ENCODE measurements at places on chromosomes 2 and 18. TPM values are rescaled to one million over a fixed set of nuclear protein-coding genes. Genes with fewer than 3 reads are reported as not detected.

- H3K4me3 ChIP-seq, result no peak overlapping the region
- no peak overlapping the region for H3K27ac ChIP-seq
- H3K36me3 ChIP-seq, result no peaks in the 10 kb centered on the region
- H3K4me1 ChIP-seq, result no peaks in the 10 kb centered on the region
- H3K27me3 ChIP-seq, result no peaks in the 10 kb centered on the region
These were observed 119.8 kb downstream of the PLB1 start for GRCh38 chr2:28615706-28616105.

- H3K27ac ChIP-seq, result peak overlapping the region; percentile 83
- peaks cover 57% of the 10 kb centered on the region for H3K4me1 ChIP-seq
- no peaks in the 10 kb centered on the region for H3K27me3 ChIP-seq
These were observed 7.3 kb downstream of the TGIF1 start for GRCh38 chr18:3457261-3457724.

DNA sequence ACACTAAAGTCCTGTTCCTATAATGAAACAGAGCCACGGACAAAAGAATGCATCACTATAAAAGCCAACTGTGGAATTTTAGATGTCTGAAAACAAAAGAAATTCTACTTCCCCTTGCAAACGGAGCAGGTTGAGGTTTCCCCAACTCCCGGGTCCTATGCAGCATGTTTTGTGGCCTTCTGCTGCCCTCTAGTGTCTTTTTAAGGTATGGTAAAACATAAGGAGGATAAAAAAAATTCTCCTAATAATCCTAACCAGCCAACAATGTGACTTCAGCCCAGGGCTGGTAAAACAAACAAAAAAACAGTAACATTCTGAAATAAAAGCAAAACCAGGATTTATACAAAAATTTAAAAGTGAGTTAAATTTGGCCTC, 539.5 kb downstream of the NRXN1 start:
- H3K27ac ChIP-seq, result no peak overlapping the region
- H3K27me3 ChIP-seq, result no peaks in the 10 kb centered on the region
- peaks cover 6% of the 10 kb centered on the region for H3K4me1 ChIP-seq

- H3K4me1 ChIP-seq, result no peaks in the 10 kb centered on the region
- H3K4me3 ChIP-seq, result no peak overlapping the region
- H3K36me3 ChIP-seq, result no peaks in the 10 kb centered on the region
- H3K27me3 ChIP-seq, result no peaks in the 10 kb centered on the region
- DNase-seq, result no peak
- no peak overlapping the region for H3K27ac ChIP-seq
These were observed 148.4 kb downstream of the FAM124B start for GRCh38 chr2:224253464-224253863.

DNA sequence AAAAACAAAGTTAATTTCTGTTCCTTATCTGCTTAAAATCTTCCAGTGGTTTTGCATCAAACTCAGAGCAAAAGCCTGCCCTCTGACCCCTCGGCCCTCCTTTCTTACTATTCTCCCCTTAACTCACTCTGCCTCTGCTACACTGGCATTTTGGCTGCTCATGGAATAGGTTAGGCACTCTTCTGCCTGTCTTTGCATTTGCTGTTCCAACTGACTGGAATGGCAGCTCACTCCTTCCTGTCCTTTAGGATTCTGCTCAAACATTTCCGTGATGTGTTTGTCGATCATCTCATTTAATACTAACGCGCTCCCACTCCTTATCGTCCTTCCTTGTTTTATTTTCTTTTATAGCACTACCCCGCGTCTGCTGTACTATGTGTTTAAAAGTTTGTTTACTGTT, 815 bp downstream of the CEBPZ start:
- H3K4me1 ChIP-seq, result peaks cover 59% of the 10 kb centered on the region
- H3K4me3 ChIP-seq, result peak overlapping the region; percentile 95
- H3K27me3 ChIP-seq, result no peaks in the 10 kb centered on the region
- H3K27ac ChIP-seq, result peak overlapping the region; percentile 72

- no peak for DNase-seq
- H3K4me1 ChIP-seq, result peaks cover 15% of the 10 kb centered on the region
These were observed 27.4 kb upstream of the PTH2R start for GRCh38 chr2:208379192-208379591.

GRCh38 chr18:56119681-56120080, 518.7 kb downstream of the TXNL1 start:
- DNase-seq, result no peak
- H3K27me3 ChIP-seq, result no peaks in the 10 kb centered on the region
- no peak overlapping the region for H3K27ac ChIP-seq
- H3K4me3 ChIP-seq, result no peak overlapping the region
- H3K4me1 ChIP-seq, result no peaks in the 10 kb centered on the region

DNA sequence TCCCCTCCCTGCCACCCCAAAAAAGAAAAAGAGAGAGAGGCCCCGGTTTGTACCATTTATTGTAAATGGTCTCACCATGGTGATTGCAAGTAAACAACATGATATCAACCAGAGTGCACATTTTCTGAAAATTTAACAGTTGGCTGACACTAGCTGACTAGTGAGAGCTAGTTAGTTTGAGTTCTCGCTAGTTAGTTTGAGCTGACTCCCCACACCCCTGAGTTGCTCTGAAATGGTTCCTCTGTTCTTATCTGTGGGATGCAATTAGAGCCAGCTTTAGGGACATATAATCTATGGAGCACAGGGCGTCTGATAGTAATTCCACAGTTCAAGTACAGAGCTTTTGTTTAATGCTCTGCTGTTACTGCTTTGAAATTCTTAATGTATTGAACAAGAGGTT, 13.1 kb downstream of the CASP10 start:
- no peaks in the 10 kb centered on the region for H3K36me3 ChIP-seq
- no peaks in the 10 kb centered on the region for H3K4me1 ChIP-seq
- H3K4me3 ChIP-seq, result no peak overlapping the region

- no peaks in the 10 kb centered on the region for H3K27me3 ChIP-seq
- H3K36me3 ChIP-seq, result no peaks in the 10 kb centered on the region
- no peak for DNase-seq
These were observed 280.9 kb upstream of the RAB6C start for GRCh38 chr2:129698593-129698992.

GRCh38 chr2:221997100-221997499, 301.7 kb downstream of the PAX3 start:
- peak; percentile 27 for DNase-seq
- H3K36me3 ChIP-seq, result no peaks in the 10 kb centered on the region
- no peak overlapping the region for H3K4me3 ChIP-seq
- H3K27ac ChIP-seq, result no peak overlapping the region

- H3K27ac ChIP-seq, result no peak overlapping the region
- no peaks in the 10 kb centered on the region for H3K27me3 ChIP-seq
- no peak overlapping the region for H3K4me3 ChIP-seq
- no peaks in the 10 kb centered on the region for H3K36me3 ChIP-seq
These were observed 90.6 kb upstream of the HNMT start for GRCh38 chr2:137873536-137874244.

GRCh38 chr2:10841547-10842219, 29.1 kb upstream of the PDIA6 start:
- peaks cover 12% of the 10 kb centered on the region for H3K4me1 ChIP-seq
- no peaks in the 10 kb centered on the region for H3K27me3 ChIP-seq
- H3K36me3 ChIP-seq, result no peaks in the 10 kb centered on the region

DNA sequence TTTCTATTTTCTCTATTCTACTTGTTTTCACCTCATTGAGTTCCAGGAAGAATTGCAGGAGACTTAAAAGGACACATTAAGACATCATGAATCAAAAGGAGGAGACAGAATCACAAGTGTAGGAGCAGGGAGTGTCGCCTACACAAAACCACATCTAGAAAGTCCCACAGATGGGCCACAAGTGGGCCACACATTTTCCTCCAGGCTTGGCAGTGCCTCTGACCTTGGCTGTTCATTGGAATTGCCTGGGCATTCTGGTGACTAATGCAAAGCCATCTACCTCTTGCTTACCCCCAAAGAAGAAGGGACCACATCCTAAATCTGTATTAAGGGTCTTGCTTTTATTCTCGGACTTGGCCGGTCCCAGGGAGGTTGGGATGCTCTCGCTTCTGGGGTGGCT, 103.6 kb downstream of the KLHL29 start:
- no peaks in the 10 kb centered on the region for H3K36me3 ChIP-seq
- 0 out of 2 replicates have a peak, but pooled peaks cover 4% of the 10 kb centered on the region for H3K4me1 ChIP-seq
- DNase-seq, result no peak
- no peak overlapping the region for H3K4me3 ChIP-seq

- DNase-seq, result peak; percentile 53
- peak overlapping the region; percentile 60 for H3K4me3 ChIP-seq
These were observed 616 bp downstream of the RNPEPL1 start for GRCh38 chr2:240568678-240569522.

The GAL3ST2 gene
- total RNA-seq, result 1.5 TPM

The ERICH2 gene
- not detected for total RNA-seq

The MITD1 gene
- total RNA-seq, result 37.9 TPM

The SP9 gene
- total RNA-seq, result 0.49 TPM

The TGFA gene
- 2.6 TPM for total RNA-seq

The PXDN gene
- total RNA-seq, result 216 TPM

The FLACC1 gene
- 0.10 TPM for total RNA-seq

The DCDC2C gene
- total RNA-seq, result not detected

The ERFE gene
- total RNA-seq, result 3.3 TPM

Measured in GM23338 (cell line).